Inflammatory macrophage (primary cell): ENCODE measurements at places on chromosomes 6 and 20.

GRCh38 chr6:71420693-71421328, 132.2 kb downstream of the OGFRL1 start:
- peak; percentile 84 for DNase-seq

DNA sequence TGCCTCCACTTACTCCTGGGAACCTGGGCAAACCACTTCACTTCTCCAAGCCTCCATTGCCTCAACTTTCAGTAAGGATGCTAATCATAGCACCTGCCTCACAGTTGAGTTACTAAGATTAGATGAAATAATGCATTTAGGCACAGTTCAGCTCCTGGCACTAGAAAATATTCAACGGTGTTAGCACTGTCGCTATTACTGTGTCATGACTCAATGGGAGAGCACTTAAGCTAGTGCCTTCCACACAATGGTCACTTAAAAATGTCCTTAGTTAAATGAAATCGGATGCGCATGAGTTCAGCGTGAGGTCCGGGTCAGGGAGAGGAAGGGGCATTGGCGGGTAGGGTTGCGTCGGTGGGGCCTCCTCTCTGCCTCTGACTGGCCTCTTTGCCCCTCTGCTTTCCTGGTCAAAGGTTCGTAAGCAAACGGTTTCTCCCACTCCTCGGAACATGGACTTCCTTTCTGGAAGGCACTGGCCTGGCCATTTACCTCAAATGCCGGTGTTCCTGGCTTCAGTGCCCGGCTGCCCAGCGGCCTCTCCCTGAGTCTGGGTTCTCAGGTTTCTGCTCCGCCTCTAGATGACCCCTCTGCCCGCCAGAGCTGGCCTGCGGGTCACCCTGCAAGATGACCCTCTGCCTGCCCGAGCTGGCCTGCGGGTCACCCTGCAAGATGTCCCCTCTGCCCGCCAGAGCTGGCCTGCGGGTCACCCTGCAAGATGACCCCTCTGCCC, 123.8 kb upstream of the QKI start:
- no peak for DNase-seq

DNA sequence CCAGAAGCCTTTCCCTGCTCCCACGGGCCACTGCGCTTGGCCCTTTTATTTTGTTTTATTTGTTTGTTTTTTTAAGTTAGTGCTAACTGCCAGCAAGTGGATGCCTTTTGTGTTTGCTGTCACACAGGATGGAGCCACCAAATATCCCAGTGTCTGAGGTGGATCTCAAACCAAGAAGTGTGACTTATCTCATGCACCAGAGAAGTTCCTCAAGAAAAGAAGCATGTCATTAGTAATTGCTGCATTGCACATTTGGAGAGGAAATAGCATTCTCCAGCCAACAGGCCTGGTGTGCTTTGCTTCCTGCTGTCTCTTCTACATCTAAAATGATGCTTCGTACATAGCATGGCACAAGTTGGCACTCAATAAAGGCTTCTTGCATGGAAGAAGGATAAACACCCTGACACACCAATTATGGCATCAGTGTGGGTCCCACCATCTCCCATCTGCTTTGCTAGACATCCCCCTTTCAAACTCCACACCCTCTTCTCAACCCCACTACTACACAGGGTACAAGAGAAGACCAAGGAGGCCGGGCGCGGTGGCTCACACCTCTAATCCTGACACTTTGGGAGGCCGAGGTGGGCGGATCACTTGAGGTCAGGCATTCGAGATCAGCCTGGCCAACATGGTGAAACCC, 1.9 kb upstream of the ATP9A start:
- DNase-seq: peak; percentile 14

DNA sequence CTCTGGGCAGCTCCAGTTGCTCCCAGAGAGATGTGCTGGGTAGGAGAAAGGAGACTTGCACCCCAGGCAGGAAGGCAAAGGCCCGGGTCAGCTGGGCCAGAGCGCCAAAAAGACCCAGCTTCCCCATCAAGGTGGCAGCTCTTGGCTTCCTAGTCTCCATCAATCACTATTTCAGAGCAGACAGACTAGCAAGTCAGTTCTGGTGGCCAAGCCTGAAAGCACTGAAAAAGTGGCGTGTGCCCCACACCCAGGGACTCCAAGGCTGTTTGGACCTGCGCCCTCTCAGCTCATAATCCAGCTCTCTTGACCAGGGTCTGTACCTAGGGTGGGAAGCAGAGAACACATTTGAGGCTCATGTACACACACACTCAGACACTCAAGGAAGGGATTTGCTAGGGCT, 3.7 kb downstream of the MAFB start:
- DNase-seq: no peak

DNA sequence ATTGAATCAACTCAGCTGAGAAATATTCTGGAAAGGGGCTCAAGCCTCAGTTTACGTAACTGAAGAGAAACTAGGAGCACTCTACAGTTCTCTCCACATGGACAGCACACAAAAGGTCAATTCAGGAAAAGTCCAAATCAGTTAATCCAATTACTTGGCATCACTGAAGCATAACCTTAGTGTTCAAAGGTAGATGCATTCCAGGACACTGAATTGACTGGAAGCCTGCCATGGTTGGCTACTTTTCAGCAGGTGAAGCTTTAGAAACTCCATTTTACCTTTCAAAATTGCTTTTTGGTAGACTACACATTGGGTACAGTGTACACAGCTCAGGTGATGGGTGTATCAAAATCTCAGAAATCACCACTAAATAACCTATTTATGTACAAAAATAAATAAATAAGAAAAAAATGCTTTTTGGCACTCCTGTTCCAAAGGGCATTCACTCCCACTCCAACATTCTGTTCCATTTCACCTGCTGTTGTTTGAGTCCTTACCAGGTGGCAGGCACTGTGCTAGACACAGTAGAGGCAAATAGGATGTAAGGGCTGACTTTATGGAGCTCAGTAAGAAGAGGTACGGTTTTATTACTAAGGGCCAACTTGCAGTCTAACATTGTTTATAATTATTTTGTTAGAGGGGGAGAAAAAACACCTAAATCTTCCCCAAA, 153.4 kb downstream of the FAXC start:
- no peak for DNase-seq

DNA sequence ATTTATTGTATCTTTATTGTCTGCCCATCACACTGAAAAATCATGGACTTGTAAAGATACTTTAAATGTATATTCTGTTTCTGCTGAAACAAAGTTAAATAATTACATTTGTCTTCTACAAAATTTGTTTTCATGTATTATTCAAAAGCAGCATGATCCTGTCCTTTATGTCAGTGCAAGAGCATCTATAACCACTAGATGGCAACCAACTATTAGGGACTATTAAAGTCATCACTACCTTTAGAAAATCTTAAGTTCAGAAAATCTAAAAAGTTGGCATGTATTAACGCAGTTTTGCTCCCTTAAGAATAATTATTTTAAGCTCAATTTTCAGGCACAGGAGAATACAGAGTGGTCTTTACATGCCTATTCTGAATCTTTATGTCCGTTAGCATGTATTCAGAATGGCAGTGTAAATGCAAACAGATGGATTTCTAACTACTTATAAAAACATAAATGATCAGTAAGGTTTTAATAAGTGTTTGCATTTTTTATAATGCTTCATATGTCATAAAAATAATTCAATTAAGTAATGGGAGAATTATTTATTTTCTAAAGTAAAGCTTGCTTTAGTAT, 17.8 kb downstream of the TMEM30A start:
- DNase-seq: peak; percentile 47
